ENCODE measurements at places on chromosomes 6 and 20. TPM values are rescaled to one million over a fixed set of nuclear protein-coding genes. Genes with fewer than 3 reads are reported as not detected.

DNA sequence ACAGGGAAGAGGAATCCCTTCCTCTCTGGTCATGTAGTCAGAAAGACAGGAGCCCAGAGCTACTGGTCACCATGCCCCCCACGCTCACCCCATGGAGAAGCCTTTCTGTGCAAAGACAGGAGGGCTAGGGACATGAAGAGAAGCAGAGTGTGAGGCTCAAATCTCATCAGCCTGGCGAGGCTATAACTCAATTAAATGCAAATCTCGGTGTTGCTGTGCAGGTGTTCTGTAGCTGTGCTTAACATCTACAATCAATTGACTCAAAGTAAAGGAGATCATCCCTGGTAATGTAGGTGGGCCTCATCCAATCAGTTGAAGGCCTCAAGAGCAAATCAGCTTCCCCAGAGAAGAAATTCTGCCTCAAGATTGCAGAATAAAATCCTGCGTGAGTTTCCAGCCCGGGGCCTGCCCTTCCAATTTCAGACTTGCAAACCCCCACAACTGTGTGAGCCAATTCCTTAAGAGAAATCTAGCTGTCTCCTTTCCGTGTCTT is 64.4 kb downstream of the CHMP4B start:
- no peak for DNase-seq

GRCh38 chr6:79868098-79868722 is 79.1 kb downstream of the ELOVL4 start:
- peak; percentile 24 for DNase-seq

GRCh38 chr20:10671221-10671918 is 2.4 kb downstream of the JAG1 start:
- no peak for DNase-seq

DNA sequence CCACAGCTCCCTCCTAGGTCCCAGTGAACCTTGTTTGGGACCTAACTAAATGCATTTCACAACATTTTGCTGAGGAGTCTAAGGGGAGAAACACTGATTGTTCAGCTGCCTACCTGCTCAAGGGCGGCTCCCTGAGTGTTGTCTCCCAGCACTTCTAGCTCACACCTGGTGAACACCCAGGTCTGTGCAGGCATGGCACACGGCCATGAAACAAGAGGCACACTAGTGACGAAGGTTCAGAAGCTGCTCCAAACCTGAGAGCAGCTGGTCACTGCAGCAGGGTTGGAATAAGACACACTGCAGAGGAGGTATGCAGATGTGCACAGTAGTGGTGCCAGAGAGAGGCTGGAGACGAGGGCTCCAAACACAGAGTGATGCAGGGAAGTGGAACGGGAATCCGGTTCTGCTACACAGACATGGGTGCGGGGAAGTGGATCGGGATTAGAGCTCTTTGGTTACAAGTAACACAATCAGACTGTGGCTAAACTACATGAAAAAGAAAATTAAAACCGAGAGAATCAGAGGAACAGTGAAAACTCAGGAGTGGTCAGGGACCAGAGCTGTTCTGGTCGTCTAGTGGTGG is 486.1 kb upstream of the CDH4 start:
- no peak for DNase-seq

Gene RIMS1
- total RNA-seq, result not detected

DNA sequence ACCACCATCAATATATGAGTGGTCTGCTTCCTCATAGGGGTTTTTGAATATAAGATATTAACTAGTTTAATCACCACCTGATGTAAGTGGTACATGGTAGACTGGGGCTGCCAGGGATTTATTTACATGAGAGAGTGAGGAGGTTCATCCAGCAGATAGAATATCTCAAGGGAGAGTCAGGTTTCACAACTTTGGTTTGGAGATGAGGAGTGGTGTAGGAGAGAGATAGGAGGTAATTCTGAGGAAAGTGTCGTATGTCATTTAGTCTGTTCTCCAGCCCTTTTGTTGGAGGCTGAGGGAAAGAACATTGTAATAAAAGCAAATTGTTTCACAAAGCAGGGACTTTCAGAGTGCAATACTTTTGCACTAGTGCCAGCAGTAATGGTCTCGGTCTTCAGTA is 16.8 kb downstream of the L3MBTL3 start:
- DNase-seq, result no peak

Gene PAX1
- not detected for total RNA-seq

Data from T-helper 17 cell (primary cell).